H54 (cell line): ENCODE measurements at places on chromosomes 2 and 18.

DNA sequence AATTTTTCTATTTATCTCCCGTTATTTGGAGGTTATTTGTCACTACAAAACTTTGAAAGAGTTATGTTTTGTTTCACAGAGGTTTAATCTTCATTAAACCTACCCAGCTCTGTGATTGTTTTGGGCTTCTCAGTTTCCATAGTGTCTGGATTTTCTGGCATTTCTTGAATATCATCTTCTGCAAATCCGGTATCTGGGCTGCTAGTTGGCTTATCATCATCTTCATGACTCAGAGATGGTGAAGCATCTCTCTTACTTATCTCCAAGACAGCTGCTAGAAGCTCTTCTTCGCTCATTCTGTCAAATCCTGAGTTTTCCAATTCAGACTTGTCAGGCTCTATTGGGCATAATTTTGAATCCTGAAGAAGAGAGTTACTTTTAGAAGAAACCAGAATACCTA, 55.6 kb downstream of the VIL1 start:
- DNase-seq, result no peak

GRCh38 chr18:32769071-32769585, 3.7 kb downstream of the KLHL14 start:
- no peak for DNase-seq

DNA sequence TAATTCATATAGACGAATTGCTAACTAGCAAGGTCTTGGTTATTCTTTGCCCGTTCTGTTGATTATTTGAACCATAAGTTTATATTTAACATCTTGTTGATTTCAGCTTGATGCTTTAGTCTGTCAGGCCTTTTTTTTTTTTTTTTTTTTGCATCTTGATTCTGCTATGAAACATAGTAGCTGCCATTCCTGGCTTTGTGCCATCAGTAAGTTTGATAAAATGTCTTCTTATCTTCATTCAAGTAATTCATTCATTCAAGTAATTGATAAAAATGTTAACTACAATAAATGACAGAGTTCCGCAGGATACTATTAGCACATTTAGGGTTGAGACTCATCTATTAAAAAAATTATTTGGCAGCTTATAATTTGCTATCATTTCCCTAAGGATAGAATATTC, 134.7 kb downstream of the LYPD6B start:
- no peak for DNase-seq

- DNase-seq, result no peak
These were observed 11.7 kb downstream of the DGKD start for GRCh38 chr2:233365861-233366520.

DNA sequence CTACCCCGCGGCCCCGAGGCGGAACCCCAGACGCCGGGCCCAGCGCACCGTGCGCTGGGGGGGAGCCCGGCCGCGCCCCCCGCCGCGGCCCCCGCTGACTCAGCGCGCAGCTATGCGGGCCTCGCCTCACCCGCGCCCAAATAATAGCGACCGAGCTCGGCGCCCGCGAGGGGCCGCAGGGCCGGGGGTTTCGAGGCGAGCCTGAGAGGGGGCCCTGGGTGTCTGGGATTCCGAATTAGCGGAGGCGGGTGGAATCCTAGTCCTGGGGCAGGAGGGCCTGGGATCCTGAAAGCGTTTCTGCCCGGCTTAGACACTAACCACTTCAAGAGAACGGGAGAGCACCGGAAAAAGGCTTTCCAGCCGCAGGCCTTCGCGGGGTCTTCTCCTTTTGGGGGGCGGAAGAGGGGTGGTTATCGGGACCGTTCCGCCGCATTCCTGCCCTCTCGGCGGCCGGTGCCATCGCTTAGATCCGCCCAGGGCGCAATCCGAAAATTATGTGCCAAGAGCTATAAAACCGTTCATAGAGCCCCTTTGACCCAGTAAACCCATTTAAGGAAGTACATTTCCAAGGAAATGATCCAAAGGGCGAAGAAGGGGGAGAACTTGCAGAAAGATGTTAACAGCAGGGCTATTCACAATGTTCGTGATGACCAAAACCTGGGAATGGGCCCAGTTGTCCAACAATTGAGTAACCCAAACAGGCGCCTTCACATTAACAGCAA, 681 bp upstream of the ROCK2 start:
- peak; percentile 54 for DNase-seq

GRCh38 chr2:137998503-137998902, 34.2 kb downstream of the HNMT start:
- DNase-seq, result no peak
